Activated CD8-positive, alpha-beta memory T cell treated with anti-CD3 and anti-CD28 coated beads for 1 hour (primary cell): ENCODE measurements at places on chromosomes 16 and 17.

GRCh38 chr16:81530296-81530721, 85.7 kb downstream of the CMIP start:
- no peak for DNase-seq

GRCh38 chr16:72261127-72261526, 89.2 kb upstream of the PMFBP1 start:
- DNase-seq = no peak

DNA sequence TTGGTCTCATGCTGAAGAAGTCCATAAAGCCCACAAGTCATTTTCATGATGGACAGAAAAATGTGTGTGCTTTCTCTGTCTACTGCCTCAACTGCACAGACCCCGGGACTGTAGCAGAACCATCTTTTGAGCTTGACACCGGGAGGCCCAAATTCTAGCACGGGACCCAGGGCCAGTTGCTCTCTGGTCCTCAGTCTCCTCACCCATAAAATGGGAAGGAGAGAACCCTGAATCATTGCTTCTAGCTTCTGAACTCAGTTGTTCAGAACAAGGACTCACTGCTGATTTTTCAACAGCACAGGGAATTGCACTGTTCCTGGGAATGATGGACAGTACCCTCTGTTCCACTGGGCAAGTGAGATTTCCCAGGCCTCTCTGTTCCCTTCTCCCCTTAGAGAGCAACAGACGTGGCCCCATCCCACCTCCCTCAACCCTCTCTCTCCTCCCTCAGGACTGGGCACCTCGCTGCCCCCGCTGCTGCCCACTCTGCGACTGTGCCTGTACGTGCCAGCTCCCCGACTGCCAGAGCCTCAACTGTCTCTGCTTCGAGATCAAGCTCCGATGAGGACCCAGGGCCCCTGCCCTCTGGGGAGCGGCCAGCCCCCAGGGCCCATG, 2.2 kb upstream of the ALDOA start:
- DNase-seq = no peak

DNA sequence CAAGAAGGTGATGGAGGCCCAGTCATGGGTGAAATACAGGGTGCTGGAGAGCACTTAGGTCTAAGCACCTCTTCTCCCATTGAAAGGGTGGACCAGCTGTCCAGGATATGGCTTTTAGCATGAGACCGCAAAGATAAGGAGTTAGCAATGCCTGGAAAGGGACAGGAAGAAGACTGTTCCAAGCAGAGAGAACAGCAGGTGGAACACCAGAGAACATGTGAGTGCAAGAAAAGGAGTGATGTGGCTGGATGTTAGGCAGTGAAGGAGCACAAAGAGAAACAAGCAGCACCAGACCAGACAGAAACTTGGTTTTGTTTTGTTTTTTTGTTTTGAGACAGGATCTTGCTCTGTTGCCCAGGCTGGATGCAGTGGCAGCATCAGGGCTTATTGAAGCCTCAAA, 45.4 kb upstream of the CCL1 start:
- DNase-seq = no peak

- DNase-seq = no peak
Measured at GRCh38 chr16:89161763-89162713, 9.5 kb upstream of the CDH15 start.

GRCh38 chr16:70725024-70725911, 39.4 kb upstream of the MTSS2 start:
- DNase-seq = no peak

- DNase-seq = no peak
Measured at GRCh38 chr16:81652798-81653505, 126.1 kb upstream of the PLCG2 start.

DNA sequence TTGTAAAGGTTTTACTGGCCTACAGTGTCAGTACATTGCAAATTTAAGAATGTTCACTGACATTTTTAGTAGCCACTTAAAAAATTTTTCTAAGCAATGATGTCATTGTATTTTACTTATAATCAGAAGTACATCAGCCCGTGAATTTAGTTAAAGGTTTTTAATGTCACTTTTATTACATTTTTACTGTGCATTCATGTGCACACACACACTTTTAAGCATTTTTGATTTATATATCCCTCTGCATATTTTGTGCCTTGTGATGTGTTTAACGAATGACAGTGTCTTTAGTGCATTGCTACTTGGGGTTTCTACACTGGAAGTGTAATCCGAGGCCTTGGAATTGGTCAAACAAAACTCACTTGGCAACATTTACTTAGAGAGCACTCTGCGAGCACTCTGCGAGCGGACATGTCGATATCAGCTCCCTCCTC, 190.4 kb downstream of the WWOX start:
- no peak for DNase-seq

- no peak for DNase-seq
Measured at GRCh38 chr16:76696876-76697275, 419.7 kb downstream of the CNTNAP4 start.

DNA sequence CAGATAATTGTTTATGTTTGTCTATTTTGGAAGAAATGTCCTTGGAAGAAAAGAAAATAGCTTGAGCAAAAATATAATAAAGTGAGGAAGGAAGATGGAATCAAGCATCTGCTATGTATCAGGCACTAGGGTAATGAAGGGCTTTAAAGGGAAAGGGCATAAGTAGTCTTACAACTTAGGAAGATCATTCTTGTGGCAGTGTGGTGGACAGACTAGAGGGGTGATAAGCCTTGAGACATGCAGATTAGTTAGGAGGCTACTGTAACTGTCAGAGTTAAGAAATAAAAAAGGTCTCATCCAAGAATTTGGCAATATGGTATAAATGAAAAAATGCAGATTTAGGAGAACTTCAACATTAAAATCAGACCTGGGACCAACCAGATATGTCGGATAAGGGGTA, 14.9 kb downstream of the FAM222B start:
- no peak for DNase-seq
